ENCODE measurements at places on chromosomes 4 and X.

- no peak for DNase-seq
Observed at GRCh38 chr4:24831637-24832036, 36.3 kb downstream of the SOD3 start.

DNA sequence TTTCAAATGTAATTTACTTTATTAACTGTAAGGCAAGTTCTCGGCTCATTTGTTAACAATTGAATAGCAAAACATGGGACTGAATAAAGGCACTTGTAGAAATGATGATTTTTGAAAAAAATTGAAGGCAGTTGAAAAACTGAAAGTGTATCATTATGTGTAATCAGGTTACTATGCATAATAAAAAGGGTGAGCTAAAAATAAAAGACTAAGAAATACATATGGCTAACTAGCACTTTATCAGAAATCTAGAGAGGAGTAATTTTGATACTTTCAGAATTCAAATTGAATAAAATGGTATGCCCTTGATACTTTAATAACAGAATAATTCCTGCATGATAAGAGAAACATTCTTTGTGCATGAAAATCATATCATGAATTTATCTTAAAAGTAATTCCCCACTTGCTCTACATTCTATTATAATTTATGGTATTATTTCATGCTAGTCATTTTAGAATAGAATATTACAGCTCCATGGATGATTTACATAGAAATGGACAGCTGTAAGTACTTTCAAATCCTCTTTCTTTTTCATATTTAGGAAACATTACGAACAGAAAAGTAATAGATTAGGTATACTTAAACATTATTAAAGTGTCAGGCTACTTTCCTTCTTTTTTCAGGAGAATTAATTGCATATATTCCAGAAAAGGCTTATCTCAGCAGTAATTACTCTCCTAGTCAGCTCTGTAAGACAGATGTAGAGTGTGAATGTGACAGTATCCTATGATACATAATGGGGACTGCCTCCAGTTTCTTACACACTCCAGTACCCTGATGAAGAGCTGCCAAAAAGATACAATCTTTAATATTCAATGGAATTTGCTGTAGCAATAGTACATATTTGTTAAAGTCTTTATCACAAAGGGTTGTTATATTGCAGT, 697.3 kb downstream of the CCSER1 start:
- no peak for DNase-seq

- DNase-seq, result peak; percentile 9
Observed at GRCh38 chrX:104137496-104137895, 19.3 kb downstream of the SLC25A53 start.

DNA sequence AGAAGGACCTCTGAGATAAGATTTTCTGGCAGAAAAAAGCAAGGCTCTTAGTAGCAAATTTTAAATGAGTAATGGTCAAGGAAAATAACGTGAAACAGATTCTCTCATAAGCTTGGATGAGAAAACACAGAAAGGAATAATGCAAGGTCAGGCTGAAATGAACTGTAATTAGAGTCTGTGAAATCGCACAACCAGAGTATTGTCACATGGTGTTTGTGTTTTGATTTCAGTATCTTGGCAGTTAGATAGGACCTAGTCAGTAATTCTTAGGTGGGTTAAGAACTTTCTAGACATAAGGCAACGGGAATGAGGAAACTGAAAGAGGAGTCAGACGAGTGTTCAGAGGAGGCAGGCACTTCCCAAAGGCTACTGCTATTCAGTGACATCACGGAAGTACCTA, 34.6 kb downstream of the LIMCH1 start:
- DNase-seq, result no peak

DNA sequence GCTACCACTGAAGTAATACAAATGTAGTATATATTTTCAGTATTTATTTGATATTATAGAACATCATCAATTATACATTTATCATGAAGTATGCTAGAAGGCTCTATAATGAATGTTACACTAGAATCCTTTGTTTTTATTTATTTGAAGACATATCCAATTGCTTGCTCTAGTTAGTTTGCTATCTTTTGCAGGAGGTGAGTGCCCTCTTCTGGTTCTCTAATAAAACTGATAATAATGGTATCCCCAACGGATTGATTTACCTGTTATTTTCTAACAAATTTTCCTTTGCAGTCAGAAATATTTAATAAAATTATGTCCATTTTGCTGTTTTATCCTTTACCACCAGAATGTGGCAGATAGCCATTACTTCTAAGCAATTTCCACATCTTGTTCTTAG, 274.3 kb upstream of the TACR3 start:
- no peak for DNase-seq

DNA sequence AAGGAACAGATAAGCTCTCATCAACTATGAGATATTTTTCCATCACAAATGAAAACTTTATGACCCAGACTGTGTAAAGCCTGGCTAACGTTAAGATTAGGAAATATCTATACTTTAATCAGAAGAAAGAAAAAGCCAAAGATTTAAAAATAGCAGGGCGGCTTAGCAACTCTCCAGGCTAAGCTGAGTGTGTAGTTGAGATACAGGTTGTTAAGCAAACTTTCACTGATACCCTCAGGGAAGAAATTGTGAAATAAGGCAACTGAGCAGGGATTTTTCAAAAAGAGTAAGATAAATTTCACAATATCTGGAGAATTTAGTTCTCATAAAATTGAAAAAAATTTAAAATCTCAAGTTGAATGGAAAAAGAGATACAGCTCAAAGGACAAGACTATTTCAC, 382.0 kb downstream of the RAPGEF2 start:
- no peak for DNase-seq

GRCh38 chr4:147029296-147029695, 83.6 kb upstream of the TTC29 start:
- no peak for DNase-seq

- DNase-seq, result peak; percentile 92
Observed at GRCh38 chr4:73922766-73923630, 53.8 kb downstream of the CXCL1 start.

DNA sequence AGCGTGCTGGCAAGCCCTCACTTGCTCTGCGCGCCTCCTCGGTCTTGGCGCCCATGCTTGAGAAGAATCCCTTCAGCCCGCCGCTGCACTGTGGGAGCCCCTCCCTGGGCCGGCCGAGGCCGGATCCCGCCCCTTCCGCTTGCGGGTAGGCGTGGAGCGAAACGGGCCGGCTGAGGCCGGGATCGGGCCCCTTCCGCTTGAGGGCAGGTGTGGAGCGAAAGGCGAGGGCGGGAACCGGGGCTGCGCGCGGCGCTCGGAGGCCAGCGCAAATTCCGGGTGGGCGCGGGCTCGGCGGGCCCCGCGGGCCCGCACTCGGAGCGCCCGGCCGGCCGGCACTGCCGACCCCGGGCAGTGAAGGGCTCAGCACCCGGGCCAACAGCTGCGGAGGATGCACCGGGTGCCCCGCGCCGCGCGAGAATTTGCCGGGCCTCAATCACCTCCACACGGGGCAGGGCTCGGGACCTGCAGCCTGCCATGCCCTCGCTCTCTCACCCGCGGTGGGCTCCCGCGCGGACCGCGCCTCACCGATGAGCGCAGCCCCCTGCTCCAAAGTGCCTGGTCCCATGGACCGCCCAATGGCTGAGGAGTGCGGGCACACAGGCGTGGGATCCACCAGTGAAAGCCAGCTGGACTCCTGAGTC, 58.1 kb upstream of the GBA3 start:
- no peak for DNase-seq

- DNase-seq, result no peak
Observed at GRCh38 chr4:181017038-181017437, 1226.2 kb upstream of the TENM3 start.

GRCh38 chr4:95363559-95363925, 185.2 kb downstream of the UNC5C start:
- no peak for DNase-seq

- DNase-seq, result no peak
Observed at GRCh38 chr4:23770011-23770410, 119.8 kb downstream of the PPARGC1A start.

GRCh38 chr4:149845743-149846142, 30.1 kb upstream of the IQCM start:
- DNase-seq, result no peak

- DNase-seq, result no peak
Observed at GRCh38 chr4:177287255-177287654, 22.4 kb upstream of the NEIL3 start.

GRCh38 chr4:16124232-16124631, 40.4 kb upstream of the PROM1 start:
- DNase-seq, result no peak

- DNase-seq, result peak; percentile 78
Observed at GRCh38 chr4:158856852-158857251, 88.0 kb downstream of the FNIP2 start.

- DNase-seq, result peak; percentile 66
Observed at GRCh38 chrX:70476934-70477733, 32.5 kb downstream of the DLG3 start.

DNA sequence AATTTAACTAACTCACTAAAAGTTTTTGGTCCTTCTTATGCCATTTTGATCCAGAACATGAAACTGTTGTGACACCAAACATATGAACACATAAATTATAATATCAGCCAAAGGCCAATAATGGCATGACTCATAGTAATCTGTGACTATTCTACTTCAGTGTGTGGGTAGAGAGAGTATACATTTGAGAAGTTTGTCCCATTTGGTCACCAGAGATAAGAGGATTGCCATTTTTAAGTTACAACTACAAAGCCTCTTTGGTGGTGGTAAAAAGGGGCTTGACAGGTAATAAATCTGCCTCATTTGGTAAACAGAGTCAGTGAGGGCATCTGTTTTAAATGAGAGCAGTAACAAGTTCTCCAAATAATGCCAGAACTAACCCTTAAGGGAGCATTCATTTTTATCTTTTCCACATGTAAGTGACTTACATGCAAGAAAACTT, 117.9 kb downstream of the TBC1D19 start:
- DNase-seq, result no peak

- DNase-seq, result no peak
Observed at GRCh38 chrX:72687396-72687795, 26.7 kb downstream of the PHKA1 start.

DNA sequence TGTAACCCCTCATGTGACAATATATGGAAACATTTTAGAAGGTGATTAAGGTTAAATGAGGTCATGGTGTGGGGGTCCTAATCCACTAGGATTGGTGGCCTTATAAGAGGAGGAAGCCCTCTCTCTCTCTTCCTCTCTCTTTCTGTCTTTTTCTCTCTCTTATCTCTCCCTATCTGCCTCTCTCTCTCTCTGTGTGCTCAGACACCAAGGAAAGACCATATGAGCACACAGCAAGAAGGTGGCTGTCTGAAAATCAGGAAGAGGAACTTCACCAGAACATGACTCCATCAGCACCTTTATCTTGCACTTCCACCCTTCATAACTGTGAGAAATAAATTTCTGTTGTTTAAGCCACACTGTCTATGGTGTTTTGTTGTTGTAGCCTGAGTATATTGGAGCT, 1472.2 kb downstream of the PCDH7 start:
- DNase-seq, result no peak

DNA sequence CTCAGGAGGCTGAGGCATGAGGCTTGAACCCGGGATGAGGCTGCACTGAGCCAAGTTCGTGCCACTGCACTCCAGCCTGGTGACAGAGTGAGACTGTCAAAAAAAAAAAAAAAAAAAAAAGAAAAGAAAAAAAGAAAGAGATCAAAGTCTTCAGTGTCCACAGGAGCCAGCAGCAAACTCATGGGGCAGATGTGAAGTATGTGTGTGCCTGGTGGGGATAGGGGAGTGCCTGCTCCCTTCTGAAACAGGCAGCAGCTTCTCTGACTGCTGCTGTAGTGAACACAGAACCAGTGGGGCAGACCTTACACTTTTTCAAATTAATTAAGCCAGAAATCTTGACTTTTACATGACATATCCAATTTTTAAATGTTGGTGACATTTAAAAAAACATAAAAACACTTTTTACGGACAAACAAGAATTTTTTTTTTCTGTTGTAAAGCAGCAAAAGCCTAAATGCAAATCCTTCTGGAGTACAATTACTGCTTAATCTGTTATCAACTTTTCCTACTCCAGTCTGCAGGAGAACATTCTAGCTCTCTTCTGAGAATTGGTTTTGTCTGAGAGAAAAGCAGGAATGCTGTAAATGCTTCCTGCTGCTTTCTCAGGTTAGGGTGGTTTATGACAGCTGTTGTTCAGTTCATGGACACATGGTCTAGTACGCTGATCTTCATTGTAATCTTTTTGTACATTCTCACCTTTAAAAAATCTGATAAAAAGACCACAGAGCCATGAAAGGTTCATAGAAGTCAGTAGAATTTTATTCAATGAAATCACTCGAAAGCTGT, 311.1 kb downstream of the CAMK2D start:
- no peak for DNase-seq

DNA sequence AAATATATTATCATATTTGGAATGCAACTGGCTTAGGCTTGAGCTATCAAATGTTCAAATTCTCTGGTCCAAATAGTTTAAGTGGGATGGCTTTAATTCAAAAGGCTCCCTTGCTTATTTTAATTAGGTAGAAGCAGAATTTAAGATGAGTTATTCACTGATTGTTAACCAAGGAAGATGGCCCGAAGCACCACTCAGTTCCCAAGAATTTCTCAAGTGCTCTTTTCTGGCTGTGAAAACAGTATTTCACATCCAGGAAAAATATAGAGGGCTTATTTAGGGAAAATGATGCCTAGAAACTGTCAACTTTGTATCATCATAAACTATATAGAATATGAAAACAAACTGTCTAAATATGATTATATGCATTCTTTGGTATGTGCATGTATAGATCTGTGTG, 246.5 kb upstream of the SFRP2 start:
- no peak for DNase-seq

DNA sequence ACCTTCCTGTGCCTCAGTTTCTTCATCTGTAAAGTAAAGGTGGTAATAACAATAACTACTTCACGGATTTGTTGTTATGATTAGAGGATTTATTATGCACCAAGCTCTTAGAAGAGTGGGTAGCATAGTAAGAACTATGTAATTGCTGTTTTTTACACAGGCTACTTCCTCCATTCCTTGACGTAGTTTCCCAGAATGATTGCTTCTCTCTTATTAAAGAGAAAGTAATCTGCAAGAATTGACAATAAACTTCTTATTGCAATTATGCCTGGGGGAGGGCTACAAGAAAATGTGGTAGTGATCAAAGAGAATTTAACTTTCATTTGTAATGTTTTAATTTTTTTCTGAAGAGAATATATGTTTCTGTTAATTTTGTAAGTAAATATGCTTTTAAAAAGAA, 238.7 kb downstream of the GASK1B start:
- DNase-seq, result no peak

- no peak for DNase-seq
Observed at GRCh38 chr4:100113732-100114131, 76.5 kb downstream of the DDIT4L start.

GRCh38 chrX:67673741-67674274, 130.0 kb downstream of the AR start:
- DNase-seq, result no peak

GRCh38 chrX:104641176-104641575, 75.2 kb downstream of the IL1RAPL2 start:
- DNase-seq, result no peak

DNA sequence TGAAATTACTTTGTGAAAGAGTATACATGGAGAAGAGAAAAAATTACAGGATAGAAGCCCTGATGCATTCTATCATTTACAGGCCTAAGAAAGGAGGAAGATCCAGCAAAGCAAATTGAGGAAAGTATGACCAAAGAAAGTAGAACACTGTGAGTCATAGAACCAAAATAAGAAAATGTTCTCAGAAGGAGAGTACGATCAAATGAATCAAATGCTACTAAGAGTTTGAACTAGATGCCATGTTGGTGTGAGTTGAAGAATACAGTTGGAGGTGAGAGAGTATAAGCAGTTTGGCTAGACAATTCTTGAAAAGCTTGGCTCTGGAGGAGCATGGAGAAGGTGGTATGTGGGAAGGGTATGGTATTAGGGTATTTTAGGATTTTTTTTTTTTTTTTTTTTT, 161.8 kb downstream of the RPA4 start:
- DNase-seq, result peak; percentile 29

Data from cardiac fibroblast (primary cell).